ENCODE measurements at places on chromosomes 6 and 20. TPM values are rescaled to one million over a fixed set of nuclear protein-coding genes. Genes with fewer than 3 reads are reported as not detected.

The CLPSL1 gene
- not detected for polyA plus RNA-seq

The TMEM217 gene
- polyA plus RNA-seq = 2.3 TPM

The TMEM200A gene
- 4.0 TPM for polyA plus RNA-seq

The KCNQ5 gene
- polyA plus RNA-seq = 2.8 TPM

The MACROD2 gene
- 7.9 TPM for polyA plus RNA-seq

The PRIM2 gene
- polyA plus RNA-seq = 13.5 TPM

The HTR1E gene
- 0.32 TPM for polyA plus RNA-seq

The GSTA2 gene
- 0.38 TPM for polyA plus RNA-seq

The MRS2 gene
- 30.5 TPM for polyA plus RNA-seq

The SLA2 gene
- polyA plus RNA-seq = 0.83 TPM

The TGM2 gene
- polyA plus RNA-seq = 86.0 TPM

The HIVEP2 gene
- 12.1 TPM for polyA plus RNA-seq

The RIN2 gene
- 34.1 TPM for polyA plus RNA-seq

The PPP1R16B gene
- polyA plus RNA-seq = 5.5 TPM

The RNF182 gene
- polyA plus RNA-seq = 6.3 TPM

The BEND6 gene
- polyA plus RNA-seq = 1.4 TPM

The NANP gene
- polyA plus RNA-seq = 4.6 TPM

The POLR3F gene
- 18.4 TPM for polyA plus RNA-seq

The PNPLA1 gene
- polyA plus RNA-seq = 0.15 TPM

The PRICKLE4 gene
- 14.9 TPM for polyA plus RNA-seq

The RPL10A gene
- 2,722 TPM for polyA plus RNA-seq

The HLA-DOB gene
- polyA plus RNA-seq = 0.38 TPM

The EFCAB8 gene
- polyA plus RNA-seq = not detected

The DUSP15 gene
- 9.5 TPM for polyA plus RNA-seq

The TIAM2 gene
- polyA plus RNA-seq = 17.3 TPM

The METTL24 gene
- 1.8 TPM for polyA plus RNA-seq

The RBBP9 gene
- polyA plus RNA-seq = 34.9 TPM

The CLDN20 gene
- 3.3 TPM for polyA plus RNA-seq

The RAB5IF gene
- polyA plus RNA-seq = 51.4 TPM

The RAET1L gene
- not detected for polyA plus RNA-seq

The TUBB1 gene
- polyA plus RNA-seq = 4.4 TPM

The PPARD gene
- polyA plus RNA-seq = 25.0 TPM

The WFDC10B gene
- polyA plus RNA-seq = not detected

The ENPP3 gene
- 1.1 TPM for polyA plus RNA-seq
